ENCODE measurements at places on chromosomes 12 and 14.
A peak's percentile ranks its signal among the peaks of the same experiment; 100 is the strongest.

GRCh38 chr12:101480849-101481248 lies 5.7 kb downstream of the SPIC start:
- DNase-seq: no peak

GRCh38 chr14:91012045-91012444 lies 48.4 kb downstream of the RPS6KA5 start:
- DNase-seq: no peak

- DNase-seq: no peak
Measured at GRCh38 chr14:26466862-26467261, 131.0 kb downstream of the NOVA1 start.

GRCh38 chr14:54909817-54910558 lies 7.4 kb upstream of the GCH1 start:
- no peak for DNase-seq

DNA sequence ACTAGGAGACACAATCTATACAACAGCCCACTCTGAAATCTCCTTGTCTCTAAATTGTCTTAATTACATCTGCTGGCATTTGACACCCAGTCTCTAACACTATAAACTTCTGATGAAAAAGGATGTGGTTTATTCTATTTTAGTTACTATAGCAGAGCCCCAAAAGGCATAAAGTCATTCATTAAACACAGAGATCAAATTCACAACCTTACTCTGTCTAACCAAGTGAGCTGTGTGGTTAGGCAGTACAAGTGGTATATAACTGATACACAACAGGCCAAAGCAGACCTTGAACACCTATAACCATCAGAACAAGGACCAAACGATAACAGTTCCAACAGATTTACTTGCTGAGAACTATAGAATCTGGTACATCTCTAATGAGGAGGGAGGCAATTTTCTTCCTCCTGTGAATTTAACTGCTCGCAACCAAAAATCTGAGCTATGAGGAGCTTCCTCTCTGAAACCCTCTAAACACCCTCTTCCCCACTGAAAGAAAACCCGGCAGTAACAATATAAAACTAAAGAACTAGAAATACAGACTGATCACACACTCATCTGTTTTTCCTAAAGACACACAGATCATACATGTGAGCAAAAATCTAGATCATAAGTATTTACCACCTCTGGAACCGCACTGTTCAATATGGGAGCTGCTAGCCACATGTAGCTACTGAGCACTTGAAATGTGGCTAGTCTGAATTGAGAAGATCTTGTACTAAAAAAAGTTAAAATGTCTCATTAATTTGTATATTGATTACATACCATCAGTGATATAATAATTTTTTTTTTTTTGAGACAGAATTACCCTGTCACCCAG lies 17.7 kb downstream of the SPPL3 start:
- DNase-seq: peak; percentile 16

DNA sequence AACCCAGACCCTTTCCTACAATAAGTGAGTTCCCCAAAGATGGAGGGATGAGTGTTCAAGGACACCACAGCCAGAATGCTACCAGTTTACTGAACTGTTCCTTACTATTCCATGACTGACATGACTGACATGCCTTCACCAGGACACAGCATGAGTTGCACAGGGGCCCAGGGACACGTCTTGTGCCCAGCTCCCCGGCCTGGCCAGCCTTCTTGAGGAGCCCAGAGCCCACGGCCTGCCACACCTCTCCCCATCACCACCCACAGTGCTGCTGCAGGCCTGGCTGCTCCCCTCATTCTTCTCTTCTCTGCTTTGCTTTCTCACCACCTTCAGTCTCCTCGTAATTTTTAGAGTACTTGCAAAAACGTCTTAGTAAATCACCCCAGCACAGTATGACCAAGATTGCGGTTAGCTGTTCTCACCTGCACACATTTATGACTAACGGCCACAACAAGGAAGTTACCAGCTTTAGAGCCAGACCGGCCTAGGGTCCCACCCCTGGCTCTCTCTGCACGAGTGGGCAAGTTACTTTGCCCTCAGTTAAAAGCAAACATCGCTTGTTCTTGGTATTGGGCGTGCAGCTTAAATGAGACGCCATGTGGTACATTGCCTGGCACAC lies 18.5 kb downstream of the PPP2R5E start:
- peak; percentile 61 for DNase-seq

GRCh38 chr12:87922736-87923135 lies 106.5 kb downstream of the C12orf50 start:
- no peak for DNase-seq

GRCh38 chr12:75666939-75667334 lies 155.5 kb upstream of the KRR1 start:
- no peak for DNase-seq

DNA sequence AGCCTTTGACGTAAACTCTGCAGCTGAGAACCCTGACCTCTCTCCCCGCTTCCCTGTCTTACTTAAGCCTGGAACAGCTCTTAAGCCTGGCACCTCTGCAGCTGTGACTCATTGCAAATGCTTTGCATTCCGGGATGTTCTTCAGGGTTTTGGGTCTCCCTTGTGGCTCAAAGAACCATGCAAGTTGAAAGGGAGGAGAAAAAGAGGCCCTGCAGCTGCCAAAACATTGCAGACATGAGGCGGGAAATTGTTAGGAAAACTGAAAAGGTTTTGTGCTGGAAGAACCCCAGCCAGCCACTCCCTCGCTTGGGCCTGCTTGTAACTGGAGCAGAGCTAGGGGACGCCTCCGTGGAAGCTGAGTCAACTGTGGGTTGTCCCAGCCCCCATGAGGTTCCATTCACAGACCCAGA lies 60.2 kb upstream of the FERMT2 start:
- DNase-seq: no peak

Data from CD4-positive, alpha-beta T cell treated with Interleukin-2 at 100 ng/mL for 4 hours (primary cell).